Right ventricle myocardium inferior (tissue), 1 donor: ENCODE measurements at places on chromosomes 12 and 14.

DNA sequence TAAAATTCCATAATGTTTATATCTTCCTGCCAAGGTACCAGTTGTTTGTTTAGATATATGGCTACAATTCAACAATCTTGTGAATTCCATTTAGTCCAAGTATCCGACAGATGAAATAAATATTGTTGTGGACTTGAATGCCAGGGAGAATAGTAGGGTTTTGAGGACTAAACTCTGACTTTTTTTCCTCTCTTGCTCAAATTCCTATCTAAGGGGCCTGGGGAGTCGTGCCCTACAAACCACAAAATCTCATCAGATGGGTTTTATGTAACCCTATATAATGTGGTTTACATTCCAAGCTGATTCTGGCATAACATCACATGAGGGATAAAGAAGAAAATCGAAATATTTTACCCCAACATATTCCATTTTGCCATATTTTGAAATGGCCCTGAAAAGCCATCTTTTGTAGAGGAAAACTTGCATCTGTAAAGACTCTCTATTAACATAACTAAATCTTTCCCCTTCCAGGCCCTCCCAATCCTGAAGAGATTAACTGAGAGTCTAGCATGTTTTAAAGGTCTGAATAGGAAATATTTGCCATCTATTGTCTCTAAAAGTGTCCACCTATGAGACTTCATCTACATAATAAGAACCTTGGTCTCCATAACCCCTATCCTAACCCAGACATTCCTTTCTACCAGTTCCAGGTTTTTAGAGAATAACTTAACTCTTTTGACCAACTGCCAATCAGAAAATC lies 184.7 kb upstream of the KITLG start:
- DNase-seq, result no peak

DNA sequence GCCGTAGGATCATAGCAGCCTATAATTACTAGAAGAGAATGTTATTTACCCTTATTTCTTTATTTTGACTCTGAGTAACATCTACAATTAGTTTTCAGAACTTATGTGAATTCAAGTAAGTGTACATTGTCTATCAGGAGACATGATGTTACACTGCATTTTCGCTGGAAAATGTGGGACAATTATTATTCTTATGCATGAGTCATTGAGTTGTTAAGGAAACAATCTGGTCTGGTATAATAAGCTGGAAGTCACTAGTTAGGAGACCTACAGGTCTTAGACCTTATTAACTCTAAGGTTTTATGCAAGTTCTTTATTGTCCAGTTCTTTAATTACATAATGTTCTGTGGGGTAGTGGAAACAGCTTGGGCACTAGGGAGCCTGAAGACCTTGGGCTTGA lies 5.8 kb downstream of the KTN1 start:
- no peak for DNase-seq

GRCh38 chr12:3533703-3534386 lies 42.8 kb downstream of the PRMT8 start:
- DNase-seq, result no peak

GRCh38 chr14:22432348-22432976 lies 156.6 kb downstream of the DAD1 start:
- DNase-seq, result no peak

- no peak for DNase-seq
Measured at GRCh38 chr12:40820794-40821484, 128.7 kb downstream of the CNTN1 start.

- DNase-seq, result no peak
Measured at GRCh38 chr14:65095633-65096205, 6.6 kb downstream of the MAX start.

DNA sequence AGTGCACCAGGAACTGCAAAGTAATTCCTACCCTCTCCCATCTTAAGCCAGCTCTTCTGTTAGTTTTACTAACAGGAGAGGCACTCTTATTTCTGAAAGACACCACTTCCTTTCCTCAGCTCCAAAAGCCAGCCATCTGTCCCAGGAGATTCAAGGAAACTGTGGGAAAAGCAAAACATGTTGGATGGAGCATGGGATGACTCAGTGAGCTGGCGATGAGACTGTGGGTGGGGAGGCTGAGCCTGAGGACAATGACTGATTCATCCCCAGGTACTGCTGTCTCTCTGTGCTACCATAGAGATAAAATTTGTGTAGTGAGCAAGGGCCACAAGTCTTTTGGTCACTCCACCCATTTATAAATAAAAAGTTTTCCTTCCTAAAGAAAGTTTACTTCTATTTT lies 141.4 kb downstream of the MYRFL start:
- DNase-seq, result no peak

DNA sequence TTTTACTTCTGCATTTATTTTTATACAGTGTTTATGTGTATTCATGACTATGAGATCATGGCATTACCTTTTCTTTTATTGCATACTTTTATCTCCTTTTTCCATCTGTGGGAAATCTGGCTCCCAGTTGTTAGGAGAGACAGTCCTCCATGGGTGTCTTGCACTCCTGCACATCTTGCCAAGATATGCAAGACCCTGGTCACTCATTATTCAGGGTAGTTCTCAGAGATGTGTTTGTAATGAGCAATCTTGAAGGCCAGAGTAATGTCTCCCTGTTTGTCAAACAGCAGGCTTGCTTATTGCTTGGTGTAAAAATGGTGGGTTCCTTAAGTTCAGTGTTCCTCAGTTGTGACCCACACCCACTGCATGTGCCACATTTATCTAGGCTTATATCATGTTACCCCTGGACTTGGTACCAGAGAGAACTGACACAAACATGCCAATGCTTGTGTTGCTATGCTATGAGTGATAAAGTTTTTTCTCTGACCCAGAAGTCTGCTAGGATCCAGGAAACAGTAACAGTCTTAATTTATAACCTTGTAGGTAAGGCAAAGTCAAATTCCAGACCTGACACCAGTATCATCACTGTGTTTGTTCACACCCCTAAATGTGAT lies 36.8 kb downstream of the PPHLN1 start:
- DNase-seq, result no peak

- DNase-seq, result no peak
Measured at GRCh38 chr14:51609955-51610283, 41.8 kb upstream of the FRMD6 start.

- no peak for DNase-seq
Measured at GRCh38 chr12:68242777-68243176, 10.6 kb downstream of the IL22 start.
